GM12878 (cell line): ENCODE measurements at places on chromosomes 2 and 18. TPM values are rescaled to one million over a fixed set of nuclear protein-coding genes. Genes with fewer than 3 reads are reported as not detected.

The ICA1L gene
- 2.5 and 2.8 TPM in 2 replicates for polyA plus RNA-seq

The SP5 gene
- not detected in 2 replicates for polyA plus RNA-seq

The B3GNT7 gene
- 4.5 TPM in 2 replicates for polyA plus RNA-seq

The SATB2 gene
- 0.08 TPM in 1 of 2 replicates, not detected in the other for polyA plus RNA-seq

The CRYGD gene
- not detected in 2 replicates for polyA plus RNA-seq

The COL4A3 gene
- 0.83 and 2.1 TPM in 2 replicates for polyA plus RNA-seq
